ENCODE measurements at places on chromosomes 2 and 18.

DNA sequence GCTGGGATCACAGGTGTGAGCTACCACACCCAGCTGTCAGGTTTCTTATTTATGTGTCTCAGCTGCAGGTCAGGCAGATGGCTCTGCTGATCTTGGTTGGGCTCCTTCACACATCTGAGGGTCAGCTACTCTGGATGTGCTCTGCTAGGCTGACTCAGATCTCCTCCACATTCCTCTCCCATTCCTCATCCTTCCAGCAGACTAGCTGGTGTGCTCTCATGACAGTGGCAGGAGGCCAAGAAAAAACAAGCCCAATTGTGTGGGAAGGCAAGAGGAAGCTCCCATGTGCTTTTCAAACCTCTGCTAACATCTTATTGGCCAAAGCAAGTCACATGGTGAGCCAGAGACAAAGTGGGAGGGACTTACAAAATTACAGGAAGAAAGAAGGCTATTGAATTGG, 11.7 kb upstream of the MSH6 start:
- no peak for DNase-seq

DNA sequence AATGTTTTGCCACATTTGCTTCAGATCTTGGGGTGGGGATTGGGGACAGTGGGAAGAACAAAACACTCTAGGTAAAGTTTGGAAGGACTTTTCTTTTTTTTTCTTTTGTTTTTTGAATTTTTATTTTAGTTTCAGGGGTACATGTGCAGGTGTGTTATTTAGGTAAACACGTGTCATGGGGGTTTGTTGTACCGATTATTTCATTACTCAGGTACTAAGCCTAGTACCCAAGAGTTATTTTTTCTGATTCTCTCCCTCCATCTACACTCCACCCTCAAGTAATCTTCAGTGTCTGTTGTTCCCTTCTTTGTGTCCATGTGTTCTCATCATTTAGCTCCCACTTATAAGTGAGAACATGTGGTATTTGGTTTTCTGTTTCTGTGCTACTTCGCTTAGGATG, 73.3 kb downstream of the FASTKD2 start:
- DNase-seq = no peak

- DNase-seq = no peak
Observed at GRCh38 chr2:885230-886071, 65.2 kb upstream of the SNTG2 start.

DNA sequence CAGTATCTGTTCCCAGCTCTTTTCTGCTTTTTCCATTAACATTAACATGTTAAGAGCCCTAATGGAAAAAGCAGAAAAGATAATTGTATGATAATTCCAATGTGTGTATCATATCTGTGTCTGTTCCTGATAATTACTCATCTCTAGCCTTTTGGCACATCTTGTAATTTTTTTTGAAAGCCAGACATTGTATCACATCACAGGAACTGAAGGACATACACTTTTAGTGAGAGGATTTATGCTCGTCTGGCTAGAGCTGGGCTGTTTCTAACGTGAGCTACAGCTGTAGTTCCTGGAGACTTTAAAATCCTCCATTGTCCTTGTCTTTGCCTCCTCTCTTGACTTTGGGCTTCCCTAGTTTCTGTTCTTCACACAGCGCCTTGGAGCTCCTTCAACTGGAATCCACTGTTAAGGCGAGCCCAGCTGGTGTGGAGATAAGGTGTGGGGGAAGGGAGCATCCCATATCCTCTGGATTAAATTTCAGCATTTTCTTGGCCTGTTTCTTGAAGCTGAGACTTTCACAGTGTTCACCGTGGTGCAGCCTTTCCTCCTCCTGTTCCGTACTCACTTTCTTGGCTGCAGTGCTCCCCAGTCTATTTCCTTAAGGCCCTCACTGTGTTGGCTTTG, 211.5 kb downstream of the GALR1 start:
- no peak for DNase-seq

DNA sequence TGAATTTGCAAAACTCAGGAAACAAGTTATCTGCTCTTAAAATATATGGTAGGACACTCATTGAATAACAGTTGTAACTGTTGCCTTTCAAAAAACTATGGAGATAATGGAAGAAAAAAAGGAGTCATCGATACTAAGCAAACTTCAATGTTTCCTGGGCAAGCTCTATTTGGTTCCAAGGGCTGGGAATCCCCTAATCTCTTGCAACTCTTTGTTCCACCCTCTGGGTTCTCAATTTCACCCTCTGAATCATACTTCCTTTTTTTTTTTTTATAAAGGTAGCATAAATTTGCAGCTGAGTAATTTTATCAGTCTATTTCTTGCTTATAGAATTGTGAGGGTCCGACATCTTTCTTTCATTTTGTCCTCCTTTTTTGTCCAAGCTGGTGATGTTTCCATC, 36.7 kb downstream of the SLC9A4 start:
- DNase-seq = no peak

GRCh38 chr18:29084120-29084519, 907.2 kb upstream of the CDH2 start:
- no peak for DNase-seq

DNA sequence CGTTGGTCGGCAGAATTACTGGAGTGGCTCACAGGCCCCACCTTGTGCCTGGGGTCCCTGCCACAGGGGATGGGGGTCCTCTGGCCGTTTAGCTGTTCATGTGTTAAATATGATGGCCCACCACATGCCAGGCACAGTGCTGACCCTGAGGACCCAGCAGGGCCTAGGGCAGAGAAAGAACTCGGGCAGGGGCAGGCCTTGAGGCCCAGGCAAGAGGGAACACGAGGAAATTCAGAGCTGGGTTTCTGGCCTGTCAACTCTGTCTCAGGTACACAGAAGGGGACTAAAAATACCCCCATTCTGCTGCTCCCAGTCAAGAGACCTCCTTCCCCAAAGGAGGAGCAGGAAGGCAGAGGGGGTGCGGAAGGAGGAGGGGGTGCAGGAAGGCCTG, 66.2 kb downstream of the DNMT3A start:
- no peak for DNase-seq

DNA sequence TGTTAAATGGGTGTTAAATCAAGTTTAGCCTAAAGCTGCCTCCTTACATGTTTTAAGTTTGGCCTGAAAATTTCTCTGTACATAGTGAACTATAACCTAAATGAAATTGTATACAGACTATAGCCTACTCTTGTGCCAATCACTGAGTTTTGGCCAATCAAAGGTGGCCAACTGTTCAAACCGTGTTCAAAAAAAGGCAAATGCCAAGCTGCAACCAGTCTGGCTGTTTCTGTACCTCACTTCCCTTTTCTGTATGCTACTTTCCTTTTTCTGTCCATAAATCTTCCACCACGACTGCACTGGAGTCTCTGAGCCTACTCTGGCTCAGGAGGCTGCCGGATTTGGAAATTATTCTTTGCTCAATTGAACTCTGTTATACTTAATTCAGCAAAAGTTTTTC, 121.0 kb downstream of the SPOPL start:
- no peak for DNase-seq

DNA sequence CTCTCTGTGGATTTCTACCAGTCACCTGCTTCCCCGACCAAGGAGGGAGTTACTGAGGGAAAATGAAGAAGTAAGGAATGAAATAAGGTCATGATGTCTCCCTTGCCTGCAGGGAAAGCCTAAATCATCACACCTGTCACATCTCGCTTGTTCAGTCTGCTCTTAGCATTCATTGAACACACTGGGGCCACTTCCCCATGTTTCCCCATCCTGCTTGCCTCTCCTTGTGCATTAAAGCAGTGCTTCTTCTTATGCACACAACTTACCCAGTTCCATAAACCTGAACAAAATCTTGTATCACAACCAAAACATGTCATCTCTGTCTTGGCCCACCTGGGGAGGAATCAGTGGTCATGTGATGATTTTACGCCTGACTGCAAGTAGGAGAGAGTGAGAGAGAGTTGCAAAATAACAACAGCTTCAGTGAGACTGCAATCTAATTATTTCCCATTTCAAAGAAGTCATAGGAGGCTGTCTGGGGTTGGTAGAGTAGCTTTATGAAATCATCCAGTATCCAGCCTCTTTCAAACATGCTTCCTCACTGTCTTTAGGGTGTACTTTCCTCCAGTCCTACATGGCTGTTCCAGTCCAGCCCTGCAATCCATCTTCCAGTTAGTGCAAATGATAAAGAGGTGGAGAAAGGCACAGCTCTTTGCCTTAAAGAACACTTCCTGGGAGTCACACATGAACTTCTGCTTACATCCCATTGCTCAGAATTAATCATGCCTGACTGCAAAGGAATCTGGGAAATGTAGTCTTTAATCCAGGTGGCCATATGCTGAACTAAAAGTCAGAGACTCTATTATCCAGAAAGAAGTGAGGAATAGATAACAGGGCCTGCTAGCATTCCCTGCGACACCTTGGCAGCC, 220.1 kb downstream of the HAUS1 start:
- DNase-seq = no peak

GRCh38 chr18:58114766-58115165, 70.7 kb downstream of the NEDD4L start:
- DNase-seq = no peak

DNA sequence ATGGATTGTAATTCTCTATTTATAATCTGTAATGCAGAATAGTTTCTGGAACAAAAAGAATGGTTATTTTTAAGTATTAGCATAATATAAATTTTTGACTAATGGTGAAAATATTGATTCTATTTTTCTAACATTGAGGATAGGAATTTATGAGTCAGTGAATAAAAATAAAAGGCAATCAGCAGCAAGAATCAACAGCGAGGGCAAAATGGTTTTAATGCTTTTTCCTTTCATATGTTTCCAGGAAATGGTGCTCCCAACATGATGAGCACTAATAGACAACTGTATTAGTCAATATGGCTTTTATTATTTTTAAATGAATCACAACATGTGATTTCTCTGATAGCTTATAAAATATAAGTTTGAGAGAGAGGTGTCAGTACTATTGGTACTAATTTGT, 90.7 kb upstream of the TFPI start:
- DNase-seq = no peak

DNA sequence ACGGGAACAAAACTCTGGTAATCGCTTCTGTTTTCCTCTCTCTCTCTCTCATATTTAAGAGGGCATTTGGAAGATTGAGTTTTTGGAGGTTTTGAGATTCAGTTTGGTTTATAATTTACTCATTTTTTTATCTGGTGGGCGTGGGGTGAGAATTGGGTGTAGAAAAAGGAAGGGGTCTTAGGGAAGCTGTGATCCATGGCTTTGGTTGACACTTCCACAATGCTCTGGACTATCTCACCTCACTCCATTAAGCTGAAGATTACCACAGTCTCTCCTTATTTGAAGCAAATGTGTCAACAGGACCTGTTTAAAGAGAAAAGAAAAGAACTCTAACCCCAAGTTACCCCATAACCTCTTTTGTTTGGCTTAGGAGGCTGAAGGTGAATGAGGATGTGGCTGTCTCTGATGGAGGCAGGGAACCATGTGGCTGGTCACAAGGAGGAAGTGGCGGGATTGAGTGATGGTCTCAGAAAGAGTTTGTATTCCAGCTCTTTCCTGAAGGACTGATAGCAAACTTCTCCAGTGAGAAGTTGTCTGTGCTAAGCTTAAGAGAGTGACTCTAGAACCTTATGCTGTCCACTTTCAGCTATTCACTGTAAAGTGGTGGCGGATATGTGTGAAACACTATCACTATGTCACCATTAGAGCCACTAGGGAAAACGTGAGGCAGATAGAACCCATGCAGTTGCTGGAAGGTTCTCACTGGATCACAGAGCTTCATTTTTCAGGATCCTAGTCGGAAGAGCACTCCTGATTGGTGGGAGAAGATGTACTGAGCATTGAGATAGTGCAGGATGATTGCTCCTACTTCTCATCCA, 934 bp downstream of the ZNF804A start:
- DNase-seq = no peak

- no peak for DNase-seq
Observed at GRCh38 chr2:169038338-169038757, 7.2 kb upstream of the ABCB11 start.

DNA sequence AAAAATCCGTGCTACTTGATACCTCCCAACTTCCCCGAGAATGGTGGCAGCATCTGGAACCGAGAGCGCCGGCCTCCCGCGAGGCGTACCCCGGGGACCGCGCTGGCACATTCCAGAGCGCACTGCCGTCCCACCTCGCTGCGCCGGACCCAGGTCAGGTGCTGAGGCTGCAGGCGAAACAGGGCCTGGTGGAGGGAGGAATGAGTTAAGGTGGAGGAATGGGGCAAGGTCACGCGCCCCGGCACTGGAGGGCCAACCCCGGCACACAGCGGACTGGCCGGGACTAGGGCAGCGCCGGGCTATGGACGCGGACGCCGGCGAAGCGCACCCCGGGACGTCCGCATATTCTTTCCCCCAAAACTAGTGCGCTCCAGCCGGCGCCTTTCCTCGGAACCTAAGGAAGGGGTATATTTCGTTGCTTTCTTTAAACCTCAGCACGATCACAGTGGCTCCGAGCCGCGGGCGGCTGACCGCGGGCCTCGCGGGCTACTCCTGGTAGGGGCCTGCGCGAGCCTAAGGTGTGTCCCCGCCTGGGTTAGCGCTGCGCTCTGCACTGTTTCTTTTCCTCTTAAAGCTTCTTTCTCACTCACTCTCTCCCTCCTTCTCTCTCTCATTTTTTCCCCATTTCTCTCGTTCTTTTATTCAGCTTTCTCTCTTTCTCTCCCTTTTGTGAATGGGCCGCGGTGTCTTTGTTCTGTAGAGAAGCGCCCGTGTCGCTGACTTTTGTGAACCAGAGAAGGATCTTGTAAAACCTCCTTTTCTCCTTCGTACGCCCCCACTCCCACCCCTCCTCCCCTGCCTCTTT, 2.1 kb upstream of the OTX1 start:
- no peak for DNase-seq

DNA sequence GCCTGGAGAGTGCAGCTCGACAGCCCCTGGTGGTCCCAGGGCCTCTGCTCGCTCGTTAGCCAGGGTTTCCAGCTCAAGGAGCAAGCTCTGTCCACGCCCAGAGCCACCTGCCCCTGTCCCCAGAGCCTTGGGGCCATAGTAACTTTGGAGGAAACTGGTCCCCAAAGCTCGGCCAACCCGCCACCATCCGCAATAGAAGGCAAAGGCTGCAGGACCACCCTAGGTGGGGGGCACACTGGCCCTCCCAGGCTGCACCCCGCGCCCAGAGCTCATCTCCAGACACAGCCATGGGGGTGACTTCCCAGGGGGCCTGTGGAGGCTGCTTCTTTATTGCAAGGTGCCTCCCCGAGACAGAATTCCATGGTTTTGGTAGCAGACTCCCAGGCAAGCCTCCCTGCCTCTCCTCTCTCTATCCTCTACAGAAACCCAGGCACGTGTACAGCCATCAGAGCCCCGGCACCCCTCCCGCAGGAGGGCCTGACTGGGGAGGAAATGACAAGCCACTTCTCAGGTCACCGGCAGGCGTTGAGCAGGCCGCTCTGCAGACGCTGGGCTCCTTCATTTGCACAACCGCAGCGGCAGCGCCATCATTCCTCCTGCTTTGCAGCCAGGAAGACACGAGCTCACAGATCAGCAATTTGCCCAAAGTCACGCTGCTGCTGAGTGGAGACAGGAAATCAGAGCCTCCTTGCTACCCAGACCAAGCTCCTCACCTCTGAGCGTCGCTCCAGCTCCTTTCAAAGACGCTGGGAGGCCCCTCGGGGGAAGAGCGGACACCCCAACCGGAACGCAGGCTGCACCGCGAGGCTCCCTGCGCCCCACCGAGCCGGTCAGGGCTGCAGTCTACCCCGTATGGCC, 80.2 kb downstream of the NDUFA10 start:
- DNase-seq = no peak

Measured in stimulated activated CD8-positive, alpha-beta memory T cell treated with anti-CD3 and anti-CD28 coated beads, Interleukin-7, amount 100 ng/mL, for 48 hours (primary cell).